ENCODE measurements at places on chromosomes 1 and 21.
A peak's percentile ranks its signal among the peaks of the same experiment; 100 is the strongest.

DNA sequence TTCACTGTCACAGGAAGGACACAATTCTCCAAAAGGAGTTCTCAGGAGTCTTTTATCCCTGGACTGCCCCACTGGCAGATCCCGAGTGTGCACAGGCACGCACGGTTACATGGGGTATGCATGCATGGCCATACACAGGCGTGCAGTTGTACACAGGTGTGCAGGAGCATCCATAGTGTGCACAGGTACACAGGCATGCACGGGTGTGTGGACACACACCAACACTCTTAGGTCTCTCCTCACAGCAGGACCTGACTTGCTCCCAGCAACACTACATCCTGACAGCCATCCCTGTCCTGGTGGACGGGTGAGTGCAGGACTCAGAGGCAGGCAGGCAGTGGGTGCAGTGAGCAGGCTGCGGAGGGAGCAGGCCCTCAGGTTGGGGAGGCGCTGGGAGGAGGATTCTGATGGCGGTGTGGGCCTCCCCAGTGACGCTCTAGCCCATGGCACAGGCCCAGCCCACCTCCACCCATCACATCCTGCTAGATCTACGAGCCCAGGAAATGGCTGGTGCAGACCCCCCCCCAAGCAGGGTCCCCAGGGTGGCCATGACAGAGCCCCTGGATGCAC lies 28.4 kb downstream of the SLC19A1 start:
- DNase-seq, result no peak

GRCh38 chr1:164699815-164700491 lies 141.0 kb downstream of the PBX1 start:
- DNase-seq, result no peak

DNA sequence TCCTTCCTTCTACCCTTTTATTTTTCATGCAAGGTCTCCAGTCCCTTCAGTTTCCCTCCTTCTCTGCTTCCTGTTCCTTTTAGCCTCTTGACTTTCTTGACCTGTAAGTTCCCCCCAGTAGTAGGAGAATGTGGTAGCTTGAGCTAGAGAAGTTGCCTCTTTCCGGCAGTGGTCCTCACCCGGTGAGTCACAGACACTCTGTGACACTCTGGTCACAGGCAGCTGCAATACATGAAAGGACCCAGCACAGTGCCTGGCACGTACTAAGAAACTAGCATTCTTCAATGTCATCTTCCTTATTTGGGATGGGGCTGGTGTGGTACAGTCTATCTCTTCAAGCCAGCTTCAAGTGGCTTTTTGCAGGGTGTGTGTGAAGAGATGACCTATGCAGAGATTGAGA lies 16.0 kb downstream of the PFKFB2 start:
- no peak for DNase-seq

DNA sequence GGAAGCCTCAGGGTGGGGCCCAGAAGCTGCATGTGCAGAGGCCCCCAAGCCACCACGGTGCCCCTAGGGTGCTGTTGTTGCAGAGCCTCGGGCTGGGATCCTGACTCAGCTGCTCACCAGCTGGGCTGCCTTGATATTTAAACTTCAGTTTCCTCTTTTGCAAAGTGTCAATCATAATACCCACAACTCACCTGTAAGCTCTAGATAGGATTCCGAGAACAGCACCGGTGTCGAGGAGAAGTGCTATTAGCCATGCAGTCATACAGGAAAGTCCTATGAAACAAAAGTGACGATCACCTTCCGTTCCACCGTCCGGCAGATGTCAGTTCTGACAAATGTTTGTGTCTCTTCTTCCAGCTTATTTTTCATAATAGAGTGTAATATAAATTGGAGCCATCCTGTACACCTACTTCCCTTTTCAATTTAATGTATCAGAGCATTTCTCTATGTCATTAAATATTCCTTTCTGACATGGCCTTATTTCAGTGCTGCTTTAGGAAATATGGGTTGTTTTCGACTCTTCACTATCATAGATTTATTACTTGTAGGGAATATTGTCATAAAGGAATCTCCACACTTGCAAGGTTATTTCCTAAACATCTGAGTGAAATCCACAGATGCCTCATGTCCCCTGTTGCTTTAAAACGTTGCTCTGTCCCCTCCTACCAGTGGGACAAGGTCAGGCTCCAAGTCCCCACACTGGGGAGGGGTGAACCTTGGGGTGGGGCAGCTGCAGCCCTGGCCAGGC lies 100.8 kb downstream of the SIK1 start:
- DNase-seq, result no peak

- no peak for DNase-seq
Observed at GRCh38 chr1:84800090-84801073, 92.6 kb downstream of the LPAR3 start.

GRCh38 chr1:15618077-15618654 lies 908 bp downstream of the DDI2 start:
- no peak for DNase-seq

GRCh38 chr1:68205794-68206358 lies 26.4 kb downstream of the WLS start:
- DNase-seq, result no peak

GRCh38 chr1:203454986-203455471 lies 20.6 kb upstream of the PRELP start:
- DNase-seq, result no peak

GRCh38 chr1:89465201-89465600 lies 59.4 kb upstream of the LRRC8B start:
- no peak for DNase-seq

GRCh38 chr1:230176326-230176725 lies 109.3 kb downstream of the GALNT2 start:
- DNase-seq, result no peak

DNA sequence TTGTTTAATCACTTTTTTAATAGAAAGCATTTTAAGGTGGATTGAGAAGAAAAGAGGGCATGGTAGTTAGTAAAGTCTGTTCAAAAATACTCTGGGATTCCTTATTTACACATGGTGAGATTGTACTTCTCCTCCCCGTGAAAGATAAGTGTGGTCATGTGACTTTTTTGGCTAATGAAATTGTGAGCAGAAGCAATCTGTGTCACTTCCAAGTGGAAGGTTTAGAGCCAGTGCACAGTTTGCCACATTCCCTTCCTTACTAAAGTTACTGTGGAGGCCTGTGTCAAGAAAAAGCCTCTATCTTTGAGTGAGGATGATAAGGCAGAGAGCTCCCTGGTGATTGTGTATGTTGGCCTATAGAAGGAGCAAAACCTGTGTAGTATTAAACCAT lies 471.3 kb downstream of the OMA1 start:
- no peak for DNase-seq

GRCh38 chr1:153677718-153678518 lies 570 bp upstream of the NPR1 start:
- DNase-seq, result no peak

GRCh38 chr1:25760871-25761270 lies 39.1 kb upstream of the SELENON start:
- DNase-seq, result no peak

DNA sequence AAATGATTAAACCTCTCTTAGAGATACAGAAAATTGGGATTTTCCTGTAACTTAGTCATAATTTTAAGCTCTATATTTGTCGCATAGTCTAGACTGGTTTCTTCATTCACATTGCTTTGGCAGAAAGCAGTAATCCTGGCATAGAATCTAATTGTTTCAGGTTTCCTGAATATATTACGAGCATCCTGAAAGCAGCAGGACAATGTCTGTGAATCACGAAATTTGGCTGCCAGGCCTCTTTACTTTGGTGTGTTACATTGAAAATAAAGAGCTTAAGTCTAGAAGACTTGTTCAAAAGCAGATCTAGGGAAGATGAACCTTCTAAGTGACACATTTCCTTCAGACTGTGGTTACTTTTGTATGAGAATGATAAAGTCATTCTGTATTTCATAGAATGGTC lies 72.2 kb downstream of the TDRD5 start:
- DNase-seq, result no peak

- DNase-seq, result no peak
Observed at GRCh38 chr1:81664341-81664740, 136.4 kb upstream of the ADGRL2 start.

DNA sequence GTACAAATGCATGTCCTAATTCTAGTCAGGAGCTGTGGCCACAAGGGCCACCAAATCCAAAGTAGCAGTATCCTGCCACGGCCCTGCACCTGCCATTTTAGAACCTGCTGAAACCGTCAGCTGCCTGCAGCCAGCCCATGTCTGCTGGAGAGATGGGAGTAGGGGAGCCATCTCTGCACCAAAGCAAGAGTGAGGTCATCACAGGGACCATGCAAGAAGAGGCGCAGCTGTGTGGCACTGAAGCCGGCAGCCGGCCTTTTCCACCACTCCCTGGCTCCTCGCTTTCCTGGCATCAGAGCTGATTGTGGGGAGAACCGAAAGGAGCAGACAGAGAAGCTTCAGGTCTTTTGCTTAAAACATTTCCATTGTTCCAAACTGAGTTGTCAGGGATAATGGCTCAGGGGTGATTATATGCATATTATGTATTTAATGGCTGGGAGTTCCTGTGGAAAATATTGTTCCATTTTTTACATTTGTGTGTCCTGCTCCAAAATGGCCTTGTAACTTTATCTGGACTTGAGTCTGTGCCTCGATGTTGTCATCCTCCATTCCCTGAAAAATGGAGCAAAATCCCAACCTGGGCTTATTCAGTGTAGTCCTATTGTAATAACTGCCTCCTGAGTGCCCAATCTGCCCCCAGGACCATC lies 18.7 kb upstream of the NBL1 start:
- DNase-seq, result no peak

DNA sequence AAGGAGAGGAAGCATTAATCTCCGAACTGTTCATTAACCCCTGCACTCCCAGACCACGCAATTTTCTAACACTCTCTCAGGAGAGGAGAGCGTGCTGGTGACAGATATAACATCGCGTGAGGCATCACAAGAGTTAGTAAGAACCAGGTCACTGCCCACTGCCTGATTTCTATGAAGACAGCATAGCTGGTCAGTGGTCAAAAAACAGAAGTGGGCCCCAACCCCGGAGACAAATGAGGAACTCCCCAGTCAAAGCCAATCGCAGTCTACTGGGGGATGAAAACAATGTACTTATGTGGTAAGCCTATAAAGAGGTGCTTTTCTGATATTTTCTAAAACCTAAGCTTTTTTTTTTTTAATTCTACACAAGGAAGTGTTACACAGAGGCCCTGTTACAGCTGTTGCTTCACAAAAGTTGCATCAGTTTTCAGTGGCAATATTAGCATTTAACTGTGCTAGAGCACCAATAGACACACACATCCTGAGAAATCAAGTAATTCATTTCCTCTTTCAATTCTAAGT lies 231.8 kb upstream of the IRF2BP2 start:
- no peak for DNase-seq

DNA sequence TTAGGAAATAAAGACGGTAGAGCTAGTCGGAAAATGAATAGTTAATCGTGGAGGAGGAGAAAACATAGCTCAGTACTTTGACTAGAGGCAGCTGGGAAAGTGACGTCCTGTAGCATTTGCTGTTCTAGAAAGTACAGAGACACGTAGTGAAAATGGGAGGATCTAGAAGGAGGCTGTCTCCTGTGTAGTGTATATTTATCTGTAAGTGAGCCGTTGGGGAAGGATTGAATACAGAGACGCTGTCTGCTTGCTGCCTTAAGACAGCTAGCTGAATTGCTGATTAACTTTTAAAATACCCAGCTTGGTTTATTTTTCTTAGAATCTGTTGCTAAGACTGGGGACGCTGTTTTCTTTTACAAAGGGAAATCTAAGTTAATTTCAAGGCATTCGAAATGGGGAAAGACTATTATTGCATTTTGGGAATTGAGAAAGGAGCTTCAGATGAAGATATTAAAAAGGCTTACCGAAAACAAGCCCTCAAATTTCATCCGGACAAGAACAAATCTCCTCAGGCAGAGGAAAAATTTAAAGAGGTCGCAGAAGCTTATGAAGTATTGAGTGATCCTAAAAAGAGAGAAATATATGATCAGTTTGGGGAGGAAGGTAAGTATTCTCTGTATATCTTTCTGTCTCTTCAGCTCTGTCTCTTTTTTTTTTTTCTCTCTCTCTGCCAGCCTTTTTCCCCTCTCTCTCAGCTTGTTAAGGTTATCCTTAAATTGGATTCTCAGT lies at the start of gene DNAJB4:
TSS of gene DNAJB4 (plus strand) at position 221 of the 729 bp plus-strand sequence. CDS start at position 393, 172 bp downstream.
- peak; percentile 34 for DNase-seq

GRCh38 chr1:150498342-150498741 lies 9.6 kb upstream of the ECM1 start:
- no peak for DNase-seq

DNA sequence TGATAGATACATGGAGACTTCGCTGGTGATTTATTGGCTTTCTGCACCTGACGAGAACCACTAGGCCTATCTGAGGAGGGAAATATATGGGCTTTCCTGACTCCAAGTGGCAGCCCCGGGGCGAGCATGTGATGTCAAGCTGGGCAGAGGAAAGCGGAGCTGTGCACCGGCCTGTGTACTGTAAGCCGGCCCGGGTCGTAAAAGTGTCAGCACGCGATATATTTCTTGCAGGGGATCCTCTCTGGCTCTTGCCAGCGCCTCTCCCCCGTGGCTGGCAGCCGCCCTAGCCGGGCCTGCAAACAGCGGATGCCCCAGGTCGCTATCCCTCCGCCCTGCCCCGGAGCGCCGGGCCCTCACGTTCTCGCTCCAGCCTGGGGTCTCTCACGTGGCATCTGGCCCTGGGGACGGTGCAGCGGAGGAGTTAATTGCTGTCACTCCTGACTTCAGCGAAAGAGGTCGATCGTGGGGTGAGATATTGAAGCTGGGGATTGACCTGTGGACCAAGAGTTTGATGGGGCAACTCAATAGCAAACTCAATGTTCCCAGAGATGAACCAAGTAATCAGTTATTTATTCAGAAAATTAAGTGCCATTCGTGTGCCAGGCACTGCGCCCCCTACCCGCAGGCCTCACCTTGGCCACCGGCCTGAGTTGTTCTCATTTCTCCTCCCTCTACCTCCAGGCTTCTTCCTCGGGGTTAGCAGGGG lies 41.0 kb upstream of the HAO2 start:
- peak; percentile 7 for DNase-seq

DNA sequence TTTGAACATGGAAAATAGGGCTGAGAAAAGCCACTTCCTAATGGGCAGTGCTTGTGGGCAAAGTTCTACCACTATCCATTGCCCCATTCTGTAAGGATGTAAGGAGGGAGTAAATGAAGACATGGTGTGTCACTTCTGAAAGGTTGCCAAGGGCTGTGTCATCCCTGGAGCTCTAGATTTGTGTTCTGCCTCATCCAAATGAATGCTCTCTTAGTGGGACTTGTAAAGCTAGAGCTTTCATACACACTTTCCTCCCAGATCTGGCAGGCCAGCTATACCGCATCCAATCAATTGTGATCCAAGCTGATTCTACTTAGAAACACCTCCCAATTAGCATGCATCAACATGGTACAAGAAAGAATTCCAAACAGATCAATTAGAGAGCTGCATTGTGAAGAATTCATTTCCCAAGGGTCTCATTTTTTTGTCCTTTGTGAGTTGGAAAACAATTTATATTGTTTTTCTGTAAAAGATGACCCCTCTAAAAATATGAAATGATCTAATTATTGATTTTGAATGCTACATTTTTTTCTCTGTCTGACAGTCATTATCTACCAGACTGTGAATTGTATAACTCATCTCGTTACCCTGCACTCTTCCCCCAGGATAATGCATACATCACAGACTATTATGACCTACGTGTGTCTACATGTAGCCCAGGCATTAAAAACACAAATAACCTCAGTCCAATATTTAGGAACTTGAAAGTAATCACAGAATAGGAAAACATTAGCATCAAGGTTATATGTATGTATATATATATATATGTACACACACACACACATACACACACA lies 117.1 kb upstream of the DUSP10 start:
- DNase-seq, result no peak

- DNase-seq, result no peak
Observed at GRCh38 chr1:160904783-160905616, 20.0 kb upstream of the ITLN1 start.
